ENCODE measurements at places on chromosomes 12 and 14.

DNA sequence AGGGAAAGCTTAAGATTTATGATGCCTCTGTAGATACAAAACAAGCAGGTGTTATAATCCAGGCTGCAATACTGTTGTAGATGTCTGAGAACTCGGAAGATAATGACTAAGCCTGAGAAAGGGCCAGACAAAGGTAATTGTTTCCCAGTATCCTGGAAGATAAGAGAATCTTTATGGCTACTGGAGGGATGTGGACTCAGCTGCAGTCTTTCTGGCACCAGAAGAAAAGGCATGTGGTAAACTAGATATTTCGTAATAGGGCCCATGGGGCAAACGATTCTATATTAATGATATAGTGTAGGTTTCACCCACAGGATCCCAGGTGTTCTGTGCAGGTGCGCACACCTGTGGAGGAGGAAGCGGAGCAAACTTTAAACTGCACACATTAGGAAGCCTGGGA is 9.2 kb upstream of the APOLD1 start:
- DNase-seq: no peak

DNA sequence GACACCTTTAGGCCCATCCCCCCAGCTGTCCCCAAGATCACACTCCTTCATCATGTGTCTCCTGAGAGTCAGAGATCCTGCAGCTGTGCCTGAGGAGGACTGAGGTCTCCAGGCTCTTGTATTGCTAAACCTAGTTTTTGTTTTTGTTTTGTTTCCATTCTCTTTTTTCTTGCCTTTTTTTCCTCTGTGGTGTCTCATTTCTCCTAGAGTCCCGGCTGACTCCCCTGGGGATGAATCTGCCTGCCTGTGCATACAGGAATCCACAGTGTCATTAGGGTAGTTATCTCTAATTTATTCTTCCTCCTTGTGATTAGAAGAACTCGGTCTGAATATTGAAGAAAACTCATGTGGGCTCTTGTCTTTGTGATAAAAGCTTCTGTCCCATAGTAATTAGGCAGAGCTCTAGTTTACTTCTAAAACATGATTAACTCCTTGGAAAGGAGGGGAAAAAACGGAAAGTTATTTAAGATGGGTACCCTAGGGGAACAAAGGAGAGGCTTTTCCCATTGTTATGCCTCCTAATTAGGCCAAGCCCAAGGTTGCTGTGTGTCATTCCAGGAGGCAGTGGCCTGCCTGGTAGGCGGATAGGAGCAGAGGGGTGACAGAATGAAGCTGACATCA is 343.2 kb downstream of the ZFP36L1 start:
- no peak for DNase-seq

DNA sequence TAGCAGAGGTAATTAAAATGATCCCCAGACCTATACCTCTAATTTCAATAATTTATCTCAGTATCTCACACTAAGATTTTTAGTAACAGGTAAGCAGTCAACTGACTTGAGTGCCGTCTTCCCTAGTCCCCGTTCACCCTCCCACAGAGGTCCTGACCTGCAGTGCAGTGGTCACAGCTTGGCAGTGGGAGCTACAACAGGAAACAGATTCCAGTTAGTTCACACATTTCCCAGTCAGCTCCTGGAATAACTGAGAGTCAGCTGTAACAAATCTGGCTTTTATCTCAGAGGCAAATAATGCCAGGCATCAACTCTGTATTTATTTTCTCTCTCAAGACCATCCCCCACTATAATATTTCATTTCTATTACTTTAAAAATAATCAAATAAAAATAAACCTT is 308.2 kb downstream of the ATP23 start:
- DNase-seq: no peak

DNA sequence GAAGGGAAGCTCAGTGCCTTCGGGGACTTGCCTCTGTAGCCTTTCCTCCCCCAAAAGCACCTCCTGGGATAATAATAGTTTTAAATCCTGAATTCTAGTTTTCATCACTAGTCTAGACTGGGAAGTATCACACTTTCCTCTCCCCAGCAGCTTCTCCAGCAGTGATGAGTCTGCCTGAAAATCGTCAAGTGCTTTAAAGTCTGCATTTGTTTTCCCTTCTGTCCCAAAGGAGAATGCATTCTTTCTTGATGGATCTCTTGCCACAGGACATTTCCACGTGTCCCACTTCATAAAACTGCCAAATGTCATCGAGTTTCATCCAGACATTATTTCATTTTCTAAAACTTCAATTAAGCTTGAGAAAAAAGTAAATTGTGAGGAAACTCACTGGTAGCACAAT is 15.0 kb downstream of the CSRP2 start:
- no peak for DNase-seq

DNA sequence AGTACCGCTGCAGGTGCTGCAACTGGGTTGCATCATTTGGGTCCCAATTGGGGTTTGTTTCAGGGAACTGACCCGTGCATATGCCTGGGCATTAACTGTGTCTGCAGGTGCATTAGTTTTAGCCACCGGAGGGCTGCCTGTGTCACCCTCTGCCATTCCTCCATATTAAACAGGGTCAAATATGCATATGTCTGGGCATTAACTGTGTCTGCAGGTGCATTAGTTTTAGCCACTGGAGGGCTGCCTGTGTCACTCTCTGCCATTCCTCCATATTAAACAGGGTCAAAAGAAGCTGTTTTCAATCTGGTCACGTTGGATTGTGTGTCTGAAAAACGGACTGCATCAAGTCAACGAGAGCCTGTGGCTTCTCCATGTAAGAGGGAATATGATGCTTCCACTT is 1317.0 kb downstream of the TMEM121 start:
- no peak for DNase-seq

DNA sequence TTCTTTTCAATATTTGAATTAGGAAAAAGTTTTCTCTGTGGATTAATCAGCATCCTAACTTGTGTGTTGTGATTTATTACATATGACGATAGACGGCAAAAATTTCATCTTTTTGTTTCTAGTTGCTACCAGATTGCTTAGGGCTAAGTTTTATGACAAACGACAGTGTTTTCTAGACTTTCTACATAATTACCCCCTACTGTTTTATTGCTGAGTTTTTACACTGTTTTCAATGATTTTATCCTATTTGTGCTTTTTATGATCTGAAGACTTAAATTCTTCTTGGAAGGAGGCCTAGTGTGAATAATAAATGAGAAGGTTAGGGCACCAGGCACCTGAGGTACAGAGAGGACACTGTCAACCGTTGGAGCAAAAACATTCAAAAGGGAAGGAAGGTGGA is 88.1 kb downstream of the TXNDC16 start:
- no peak for DNase-seq

- DNase-seq: peak; percentile 38
Observed at GRCh38 chr14:57933349-57933748, 67.5 kb upstream of the SLC35F4 start.
